ENCODE measurements at places on chromosomes 6 and 20.

- DNase-seq: no peak
Measured at GRCh38 chr20:18567739-18568091, 483 bp downstream of the SMIM26 start.

GRCh38 chr6:40308533-40309306 is 278.4 kb downstream of the LRFN2 start:
- DNase-seq: peak; percentile 29

DNA sequence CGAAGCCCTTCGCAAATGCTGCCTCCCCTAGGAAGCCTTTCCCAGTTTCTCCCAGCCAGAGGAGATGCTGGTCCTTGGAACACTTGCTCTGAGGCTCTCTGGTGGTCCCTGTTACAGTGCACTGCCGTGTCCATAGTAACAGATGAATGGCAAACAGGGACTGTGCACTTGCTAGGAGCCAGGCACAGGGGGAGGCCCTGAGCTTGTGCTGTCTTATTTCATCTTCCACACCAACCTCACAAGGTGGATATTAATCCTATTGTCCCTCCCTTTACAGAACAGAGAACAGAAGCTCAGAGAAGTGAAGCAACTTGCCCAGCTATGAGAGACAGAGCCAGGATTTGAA is 19.0 kb downstream of the SRC start:
- DNase-seq: no peak

- DNase-seq: no peak
Measured at GRCh38 chr20:37297066-37297736, 7.7 kb downstream of the MANBAL start.

DNA sequence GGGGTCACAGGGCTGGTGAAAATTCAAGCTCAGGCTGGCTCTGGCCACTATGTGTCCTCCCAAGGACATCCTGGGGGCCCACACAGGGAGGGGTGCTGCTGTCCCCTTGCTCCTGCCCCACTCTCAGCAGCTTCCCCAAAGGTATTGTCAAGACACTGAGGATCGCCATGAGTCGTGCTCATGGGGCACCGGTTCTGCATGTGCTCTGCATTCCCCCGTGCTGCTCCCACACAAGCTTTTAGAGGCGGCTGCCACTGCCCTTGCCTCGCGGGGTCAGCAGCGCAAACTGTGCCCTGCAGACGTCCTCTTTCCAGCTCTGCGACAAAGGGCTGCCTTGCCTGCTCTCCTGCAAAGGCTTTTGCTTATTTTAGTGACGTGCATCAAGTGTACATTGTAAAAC is 179.8 kb downstream of the ERMARD start:
- no peak for DNase-seq

GRCh38 chr20:25508083-25508770 is 77.1 kb downstream of the NINL start:
- DNase-seq: no peak

DNA sequence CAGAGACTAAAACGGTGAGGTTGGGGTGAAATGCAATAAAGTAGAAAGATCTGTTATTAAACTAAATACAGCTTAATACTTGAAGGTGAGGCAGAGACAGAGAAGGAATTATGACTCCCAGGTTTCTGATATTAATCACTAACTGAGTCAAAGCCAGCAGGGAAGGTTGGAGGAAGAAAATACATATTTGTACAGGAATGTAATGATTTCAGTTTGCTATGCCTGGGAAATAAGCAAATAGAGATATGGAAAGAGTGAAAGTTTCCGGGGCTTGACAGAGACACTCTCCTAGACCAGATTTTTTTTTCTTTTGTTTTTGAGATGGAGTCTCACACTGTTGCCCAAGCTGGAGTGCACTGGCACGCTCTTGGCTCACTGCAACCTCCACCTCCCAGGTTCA is 76.8 kb downstream of the PTPRK start:
- no peak for DNase-seq

DNA sequence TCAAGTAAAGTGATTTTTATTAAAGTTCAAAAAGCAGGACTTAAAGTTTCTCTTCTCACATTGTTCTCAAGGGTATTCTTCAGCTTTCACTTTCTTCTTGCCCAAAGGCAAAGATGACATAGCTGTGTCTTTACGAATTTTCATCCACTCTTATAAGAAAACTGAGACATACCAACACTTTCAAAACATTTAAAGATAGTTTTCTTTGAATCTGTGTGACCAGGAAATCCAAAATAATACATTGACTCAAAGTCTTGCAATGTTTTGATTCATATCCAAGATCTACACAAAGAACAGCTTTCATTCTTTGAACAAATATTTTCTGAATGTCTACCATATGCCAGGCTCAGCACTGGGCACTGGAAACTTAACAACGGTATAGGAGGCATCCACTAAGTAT is 117.9 kb downstream of the SIM1 start:
- DNase-seq: no peak

- DNase-seq: peak; percentile 37
Measured at GRCh38 chr20:49534255-49534712, 33.7 kb downstream of the PTGIS start.

DNA sequence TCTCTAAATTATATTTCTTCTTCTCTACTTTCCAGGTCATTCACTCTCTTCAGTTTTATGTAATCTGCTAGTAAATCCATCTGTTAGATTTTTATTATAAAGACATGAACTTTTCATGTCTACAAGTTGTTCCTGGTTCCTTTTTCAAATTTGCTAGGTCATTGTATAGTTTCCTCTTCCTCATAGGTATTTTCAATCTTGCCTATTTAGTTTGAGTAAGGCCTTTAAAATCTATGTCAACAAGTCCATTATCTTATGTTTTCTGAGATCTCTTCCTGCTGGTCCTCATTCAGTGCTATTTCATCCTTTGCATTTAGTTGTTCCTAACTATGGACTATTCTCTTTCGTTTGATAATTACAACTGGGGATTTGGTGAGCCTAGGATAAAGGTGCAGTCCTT is 11.0 kb downstream of the RRBP1 start:
- DNase-seq: no peak

DNA sequence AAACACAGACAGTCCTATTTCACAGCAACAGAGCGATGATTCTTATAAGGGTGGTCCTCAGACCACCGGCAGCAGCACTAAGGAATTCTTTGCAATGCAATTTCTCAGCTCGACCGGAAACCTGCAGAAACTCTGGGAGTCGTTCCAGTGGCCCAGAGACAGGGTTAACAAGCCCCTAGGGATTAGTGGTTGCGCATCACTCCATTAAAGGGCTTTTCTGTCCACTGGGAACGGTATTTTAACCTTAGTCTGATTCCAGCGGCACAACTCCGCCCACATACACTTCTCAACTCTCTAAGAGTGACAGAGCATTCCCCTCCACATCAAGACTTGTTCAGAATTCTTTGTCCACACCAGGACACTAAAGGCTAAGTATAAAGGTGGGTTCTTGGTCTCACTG is 341.5 kb downstream of the TFAP2A start:
- no peak for DNase-seq

DNA sequence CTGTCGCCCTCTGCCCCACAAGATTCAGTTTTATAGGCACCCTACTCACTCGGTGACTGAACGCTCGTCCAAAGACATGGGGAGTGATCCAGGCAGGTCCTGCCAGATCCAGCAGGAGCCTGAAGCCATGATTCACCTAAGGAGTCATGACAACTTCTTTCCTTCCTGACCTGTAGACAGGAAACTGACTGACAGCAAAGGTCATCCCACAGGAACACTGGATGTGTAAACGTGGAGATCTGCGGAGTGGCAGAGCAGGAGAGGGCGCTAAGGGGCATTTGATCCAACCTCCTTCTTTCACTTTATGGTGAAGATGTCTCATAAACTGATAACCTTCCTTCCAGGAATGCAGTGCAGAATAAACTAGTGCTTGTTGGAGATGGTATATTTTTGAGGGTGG is 192.2 kb downstream of the GJA10 start:
- DNase-seq: no peak

DNA sequence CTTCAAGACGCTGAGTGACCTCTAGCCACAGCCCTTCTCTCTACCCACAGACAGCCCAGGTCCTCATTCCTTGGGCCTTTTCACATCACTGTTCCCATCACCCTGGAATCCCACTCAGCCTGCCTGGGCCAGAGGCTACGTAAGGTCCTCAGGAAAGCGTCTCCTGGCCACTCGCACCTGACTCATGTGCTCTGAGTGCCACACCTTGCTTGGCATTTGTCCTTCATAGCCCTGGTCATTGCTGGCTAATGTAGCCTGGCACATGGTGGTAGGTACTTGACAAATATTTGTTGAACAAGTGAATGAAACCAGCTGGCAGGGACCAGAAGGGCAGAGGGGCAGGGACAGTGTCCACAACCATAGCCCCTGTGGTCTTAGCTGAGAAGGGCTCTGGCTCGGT is 50.6 kb upstream of the FANCE start:
- no peak for DNase-seq

- DNase-seq: no peak
Measured at GRCh38 chr6:25655723-25656122, 3.7 kb downstream of the SCGN start.

DNA sequence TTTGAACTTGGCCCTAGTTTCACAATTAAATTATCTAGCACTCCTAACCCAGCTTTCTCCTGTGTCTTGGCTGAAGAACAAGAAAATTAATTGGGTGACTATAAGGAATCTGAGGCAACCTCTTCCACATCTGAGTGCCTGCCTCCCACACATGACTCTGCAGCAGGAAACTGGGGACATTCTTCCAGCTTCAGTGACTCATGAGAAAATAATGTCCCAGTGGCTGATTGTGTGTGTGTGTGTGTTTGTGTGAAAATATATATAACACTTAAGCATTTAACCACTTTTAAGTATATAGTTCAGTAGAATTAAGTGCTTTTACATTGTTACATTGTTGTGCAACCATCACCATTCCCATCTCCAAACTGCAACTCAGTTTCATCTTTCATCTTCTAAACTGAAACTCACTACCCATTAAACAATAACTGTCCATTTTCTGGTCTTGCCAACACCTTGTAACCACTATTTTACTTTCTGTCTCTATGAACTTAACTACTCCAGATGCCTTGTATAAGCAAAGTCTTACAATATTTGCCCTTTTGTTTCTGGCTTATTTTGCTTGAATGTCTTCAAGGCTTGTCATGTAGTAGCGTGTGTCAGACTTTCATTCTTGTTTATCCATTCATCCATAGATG is 8.7 kb downstream of the TRIM38 start:
- no peak for DNase-seq

GRCh38 chr6:73236144-73236750 is 11.0 kb upstream of the KHDC1L start:
- no peak for DNase-seq

GRCh38 chr20:50285376-50286173 is 94.9 kb downstream of the CEBPB start:
- no peak for DNase-seq

DNA sequence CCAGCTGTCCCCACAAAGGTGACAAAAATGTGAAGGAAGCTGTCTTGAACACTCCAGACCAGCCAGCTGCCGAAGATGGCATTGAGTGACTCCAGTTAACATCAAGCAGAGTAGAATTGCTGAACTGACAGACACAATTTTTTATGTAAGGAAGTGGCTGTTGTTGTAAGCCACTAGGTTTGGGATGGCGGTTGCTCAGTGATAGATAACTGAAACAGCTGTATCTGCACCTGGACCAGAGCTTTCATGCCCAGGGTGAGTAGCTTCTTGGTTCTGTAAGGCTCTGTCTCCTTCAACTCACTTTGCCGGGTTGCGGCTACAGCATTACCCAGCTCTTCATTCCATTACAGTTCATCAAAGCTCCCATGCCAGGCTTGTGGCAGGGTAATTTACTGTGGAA is 49.7 kb upstream of the DDR1 start:
- no peak for DNase-seq

GRCh38 chr6:13671548-13672127 is 40.0 kb downstream of the RANBP9 start:
- no peak for DNase-seq

DNA sequence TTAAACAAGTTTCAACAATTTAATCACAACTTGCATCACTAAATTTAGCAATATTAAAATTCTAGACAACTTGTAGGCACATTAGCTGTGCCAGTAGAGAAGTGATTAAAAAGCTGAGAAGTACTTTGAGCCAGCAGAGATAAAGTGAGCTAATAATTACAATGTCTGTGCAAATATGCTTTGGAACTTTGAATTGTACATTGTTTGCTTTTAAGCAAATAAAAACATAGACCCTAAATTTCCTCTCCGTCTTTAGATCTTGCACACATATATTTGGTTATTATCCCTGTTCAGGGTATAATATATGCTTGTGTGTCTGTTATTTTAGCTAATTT is 44.2 kb upstream of the DEFB112 start:
- DNase-seq: no peak

DNA sequence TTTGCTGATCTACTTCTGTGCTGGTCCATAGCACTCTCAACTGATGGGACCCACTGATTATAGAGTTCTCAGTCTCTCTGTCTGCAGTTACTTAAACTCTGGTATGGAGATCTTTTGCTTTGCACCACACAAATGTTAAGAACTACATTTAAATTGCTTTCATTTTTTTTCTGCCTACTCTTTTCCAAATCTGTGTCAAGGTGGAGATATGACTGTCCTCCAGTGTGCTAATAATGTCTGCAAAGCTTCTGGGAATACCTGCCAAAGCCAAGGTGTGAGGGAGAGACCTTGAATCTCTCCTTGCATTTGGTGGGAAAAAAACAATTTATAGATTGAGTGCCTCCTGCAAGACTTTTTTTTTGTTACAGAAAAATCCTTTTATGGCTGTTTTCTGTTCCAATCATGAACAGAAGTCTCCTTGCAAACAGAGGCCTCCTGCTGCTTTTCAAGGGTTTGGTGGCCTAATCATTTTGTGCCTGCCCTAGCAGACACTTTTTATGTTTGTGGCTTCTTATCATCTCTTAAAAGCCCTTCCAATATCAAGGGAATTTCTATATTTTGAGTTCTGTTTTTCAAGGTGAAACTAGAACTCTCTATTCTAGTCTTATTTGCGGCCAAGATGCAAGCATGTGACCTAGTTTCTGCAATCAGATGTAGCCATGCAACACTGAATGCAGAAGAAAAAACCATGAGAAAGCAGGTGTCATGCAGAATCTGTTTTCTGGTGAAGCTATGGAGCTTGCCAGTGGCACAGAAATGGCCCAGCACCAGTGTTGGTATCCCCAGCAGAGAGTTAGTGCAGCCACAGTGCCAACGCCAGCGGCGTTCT is 23.2 kb upstream of the AKIRIN2 start:
- DNase-seq: no peak

Data from stimulated activated CD4-positive, alpha-beta T cell treated with anti-CD3 and anti-CD28 coated beads, Interleukin-1b, Interleukin-23, amount 100 ng/mL, for 4 hours (primary cell).